Colonic mucosa (tissue), 4 donors: ENCODE measurements at places on chromosomes 2 and 18. TPM values are rescaled to one million over a fixed set of nuclear protein-coding genes. Genes with fewer than 3 reads are reported as not detected.

The DUSP19 gene
- total RNA-seq: 2.5 TPM

The RAPGEF4 gene
- 1.3 TPM for total RNA-seq

The CHRNG gene
- total RNA-seq: not detected

The PSMD14 gene
- total RNA-seq: 58.6 TPM

DNA sequence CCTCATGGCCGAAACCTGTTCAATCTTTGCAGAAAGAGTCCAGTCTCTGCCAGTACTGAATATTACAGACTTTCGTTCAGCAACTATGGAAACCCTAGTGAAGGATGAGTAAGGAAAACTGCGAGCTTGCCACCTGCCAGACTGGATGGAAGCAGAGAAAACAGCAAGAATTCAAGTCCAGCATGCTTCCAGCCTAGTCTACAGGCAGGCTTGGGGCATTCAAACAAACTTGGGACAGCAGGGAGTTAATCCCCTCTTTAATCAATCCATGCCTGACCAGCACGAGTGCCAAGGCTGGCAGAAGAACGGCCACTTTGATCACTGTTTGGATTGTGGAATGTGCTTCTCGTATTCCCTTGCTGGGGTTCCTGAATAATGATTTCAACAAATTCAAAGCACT is 145.2 kb downstream of the EPHA4 start:
- no peaks in the 10 kb centered on the region for H3K4me1 ChIP-seq
- no peaks in the 10 kb centered on the region for H3K27me3 ChIP-seq
- H3K4me3 ChIP-seq: no peak overlapping the region
- DNase-seq: no peak
- H3K27ac ChIP-seq: no peak overlapping the region

DNA sequence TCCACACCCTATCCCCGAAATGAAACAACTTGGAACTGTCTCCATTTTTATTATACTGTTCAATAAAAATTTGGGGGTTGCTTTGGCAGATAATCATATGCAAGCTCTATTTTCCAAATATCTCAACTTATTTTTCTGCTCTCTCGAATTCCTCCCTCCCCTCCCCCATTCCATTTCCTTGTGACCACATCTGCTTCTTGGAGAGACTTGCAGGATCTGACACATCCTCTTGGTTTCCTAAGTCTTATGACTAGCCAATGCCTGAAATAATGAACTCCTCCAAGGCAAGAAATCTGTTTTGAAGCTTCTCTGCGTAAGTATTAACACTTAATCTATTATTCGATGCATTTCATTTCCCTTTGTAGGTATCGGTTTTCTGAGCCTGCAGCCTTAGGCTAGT is 16.1 kb downstream of the TGIF1 start:
- no peak overlapping the region for H3K4me3 ChIP-seq
- no peaks in the 10 kb centered on the region for H3K4me1 ChIP-seq
- no peaks in the 10 kb centered on the region for H3K27me3 ChIP-seq
- no peak for DNase-seq

DNA sequence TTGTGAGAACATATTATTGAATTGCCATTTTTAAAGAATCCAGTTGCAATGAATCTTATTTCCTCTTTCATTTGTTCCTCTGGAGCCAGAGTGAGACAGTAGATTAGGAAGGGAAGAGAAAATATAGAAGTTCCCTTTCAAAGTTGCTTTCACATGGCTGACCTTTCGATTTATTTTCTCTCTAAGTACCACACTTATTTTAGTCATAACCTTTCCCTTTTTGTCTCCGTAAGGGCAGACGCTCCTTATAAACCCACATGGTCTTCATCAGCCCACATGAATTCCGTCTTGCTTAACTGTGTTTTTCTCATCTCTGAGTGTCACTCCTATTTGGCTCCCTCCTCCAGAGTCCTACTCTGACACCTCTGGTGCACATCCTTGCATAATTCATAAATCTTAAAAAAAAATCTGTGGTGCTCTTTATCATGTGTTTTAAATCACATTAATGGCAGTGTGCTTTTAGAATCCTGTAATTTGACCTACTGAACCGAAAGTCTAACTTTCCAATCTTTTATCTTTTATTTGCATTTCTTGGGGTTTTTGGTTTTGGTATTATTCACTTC is 38.5 kb upstream of the ZNF396 start:
- no peaks in the 10 kb centered on the region for H3K4me1 ChIP-seq
- no peak overlapping the region for H3K4me3 ChIP-seq
- no peak for DNase-seq

DNA sequence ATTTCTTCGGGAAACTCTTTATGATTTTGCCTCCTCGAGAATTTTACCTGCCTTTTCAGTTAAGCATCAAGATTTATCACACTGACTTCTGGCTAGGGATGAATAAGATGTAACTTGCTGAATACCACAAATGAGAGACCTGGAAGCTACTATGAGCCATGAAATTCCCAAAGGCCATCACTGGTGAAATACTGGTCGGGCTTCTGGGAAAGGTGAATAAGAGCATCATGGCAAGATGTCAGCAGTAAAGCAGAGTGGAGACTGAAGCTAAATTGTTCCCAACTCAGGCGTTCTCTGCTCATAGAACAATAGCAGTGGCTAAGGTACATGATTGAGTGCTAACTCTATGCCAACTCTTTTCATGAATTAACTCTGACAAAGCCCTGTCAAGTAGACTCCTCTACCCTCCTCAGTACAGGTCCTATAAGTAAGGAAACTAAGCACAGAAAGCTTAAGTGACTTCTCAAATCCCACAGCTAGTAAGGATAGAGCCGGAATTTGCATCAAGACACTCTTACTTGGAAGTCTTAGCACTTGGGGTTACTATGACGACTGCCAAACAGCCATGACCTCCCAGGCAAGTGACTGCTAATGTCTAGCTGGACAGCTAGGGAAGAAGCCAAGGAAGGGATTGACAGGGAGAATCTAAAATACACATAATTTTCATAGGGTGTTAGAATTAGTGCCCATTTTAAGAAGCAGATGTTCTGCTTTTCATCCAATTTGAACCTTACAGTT is 22.7 kb upstream of the DSC3 start:
- no peak overlapping the region for H3K4me3 ChIP-seq
- H3K27ac ChIP-seq: no peak overlapping the region
- no peaks in the 10 kb centered on the region for H3K4me1 ChIP-seq
- H3K36me3 ChIP-seq: no peaks in the 10 kb centered on the region

- H3K27ac ChIP-seq: no peak overlapping the region
- H3K27me3 ChIP-seq: no peaks in the 10 kb centered on the region
- no peak for DNase-seq
- no peaks in the 10 kb centered on the region for H3K36me3 ChIP-seq
These were observed 458.5 kb upstream of the SALL3 start for GRCh38 chr18:78521136-78521535.

DNA sequence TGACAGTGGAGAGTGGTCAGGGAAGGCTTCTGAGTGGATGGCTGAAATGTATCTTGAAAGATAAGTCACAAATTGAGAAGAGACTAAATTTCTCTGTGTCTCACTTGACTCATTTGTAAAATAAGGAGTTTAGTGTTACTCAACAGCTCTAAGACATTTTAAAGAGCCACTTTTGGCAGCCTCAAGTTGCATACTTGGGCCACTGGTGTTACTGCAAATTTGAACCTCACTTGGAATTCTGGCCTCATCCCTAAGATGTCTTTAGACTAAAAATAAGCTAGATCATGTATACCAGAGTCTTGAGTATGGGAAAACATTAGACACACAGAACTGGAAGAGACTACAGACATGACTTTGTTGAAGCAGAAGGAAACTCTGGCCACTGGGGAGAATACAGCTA is 4.5 kb upstream of the MTLN start:
- no peaks in the 10 kb centered on the region for H3K27me3 ChIP-seq
- H3K4me1 ChIP-seq: no peaks in the 10 kb centered on the region
- no peak for DNase-seq
- no peak overlapping the region for H3K27ac ChIP-seq
- H3K36me3 ChIP-seq: no peaks in the 10 kb centered on the region
- H3K4me3 ChIP-seq: no peak overlapping the region

- H3K27ac ChIP-seq: no peak overlapping the region
- no peaks in the 10 kb centered on the region for H3K36me3 ChIP-seq
- H3K4me3 ChIP-seq: no peak overlapping the region
- DNase-seq: no peak
- no peaks in the 10 kb centered on the region for H3K27me3 ChIP-seq
These were observed 89.8 kb downstream of the TEX51 start for GRCh38 chr2:126988482-126988881.

GRCh38 chr2:232174662-232175061 is 203.9 kb upstream of the ALPP start:
- no peak for DNase-seq
- no peaks in the 10 kb centered on the region for H3K36me3 ChIP-seq

GRCh38 chr2:210816769-210817168 is 260.4 kb downstream of the CPS1 start:
- no peak overlapping the region for H3K4me3 ChIP-seq
- no peak for DNase-seq
- H3K27me3 ChIP-seq: no peaks in the 10 kb centered on the region
- H3K4me1 ChIP-seq: no peaks in the 10 kb centered on the region

DNA sequence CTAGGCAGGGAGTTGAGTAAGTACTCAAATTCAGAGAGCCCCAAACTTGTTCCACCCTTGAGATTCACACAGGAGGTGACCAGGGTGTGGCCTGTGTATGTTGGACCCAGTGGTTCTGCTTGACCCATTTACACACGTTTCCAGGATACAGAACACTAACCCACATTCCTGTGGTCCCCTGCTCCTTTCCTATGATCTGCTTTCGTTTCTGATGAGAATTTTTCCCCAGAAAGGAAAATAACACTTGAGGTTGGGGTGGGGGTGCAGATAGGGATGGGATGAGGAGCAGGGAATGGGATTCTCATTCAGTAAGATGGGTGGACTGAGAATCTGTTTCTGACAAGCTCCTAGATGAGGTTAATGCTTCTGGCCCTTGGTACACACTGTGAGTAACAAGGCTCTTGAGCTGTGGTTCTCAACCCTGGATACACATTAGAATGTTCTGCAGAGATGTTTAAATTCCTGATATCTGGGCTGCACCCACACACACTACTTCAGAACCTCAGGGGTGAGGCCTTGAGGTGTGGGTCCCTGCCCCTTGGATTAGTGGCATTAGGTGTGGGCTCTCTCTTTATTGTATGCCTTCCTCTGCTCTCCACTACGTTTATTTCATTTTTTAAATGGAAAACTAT is 58.4 kb downstream of the TPGS2 start:
- H3K27me3 ChIP-seq: no peaks in the 10 kb centered on the region
- no peak for DNase-seq
- H3K27ac ChIP-seq: no peak overlapping the region
- no peak overlapping the region for H3K4me3 ChIP-seq

GRCh38 chr2:174611854-174612253 is 14.2 kb upstream of the WIPF1 start:
- no peak overlapping the region for H3K4me3 ChIP-seq
- no peaks in the 10 kb centered on the region for H3K36me3 ChIP-seq
- H3K4me1 ChIP-seq: no peaks in the 10 kb centered on the region

DNA sequence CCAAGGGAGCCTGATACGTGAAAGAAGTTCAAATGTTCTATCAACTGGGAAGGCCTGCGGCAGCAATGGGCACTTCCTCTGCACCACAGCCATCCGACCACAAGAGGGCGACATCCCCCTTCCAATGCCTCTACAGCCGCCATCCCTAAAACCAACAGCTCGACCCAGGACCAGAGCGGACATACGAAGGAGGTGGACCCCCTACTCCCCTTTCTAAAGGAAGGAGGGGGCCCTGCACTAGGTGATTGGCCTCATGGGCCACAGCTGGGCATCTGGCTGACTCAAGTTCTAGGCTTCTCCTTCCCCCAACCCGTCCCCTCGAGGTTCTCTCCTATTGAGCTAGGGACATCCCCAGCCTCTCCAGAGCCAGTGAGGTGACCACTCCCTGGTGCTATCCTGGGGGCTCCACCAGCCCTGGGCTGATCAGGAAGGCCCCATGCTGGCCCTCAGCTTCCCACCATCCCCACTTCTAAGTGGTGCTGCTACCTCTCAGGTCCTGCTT is 217.2 kb downstream of the TNS1 start:
- DNase-seq: peak; percentile 78
- H3K4me3 ChIP-seq: no peak overlapping the region
- H3K27me3 ChIP-seq: no peaks in the 10 kb centered on the region
- H3K36me3 ChIP-seq: no peaks in the 10 kb centered on the region

GRCh38 chr2:98334439-98335078 is 11.7 kb upstream of the CNGA3 start:
- no peaks in the 10 kb centered on the region for H3K36me3 ChIP-seq
- no peak overlapping the region for H3K27ac ChIP-seq
- no peaks in the 10 kb centered on the region for H3K27me3 ChIP-seq
- no peaks in the 10 kb centered on the region for H3K4me1 ChIP-seq
- no peak overlapping the region for H3K4me3 ChIP-seq

GRCh38 chr2:9752441-9753275 is 90.6 kb upstream of the TAF1B start:
- DNase-seq: no peak
- no peaks in the 10 kb centered on the region for H3K36me3 ChIP-seq
- H3K4me3 ChIP-seq: no peak overlapping the region
- H3K27me3 ChIP-seq: no peaks in the 10 kb centered on the region

DNA sequence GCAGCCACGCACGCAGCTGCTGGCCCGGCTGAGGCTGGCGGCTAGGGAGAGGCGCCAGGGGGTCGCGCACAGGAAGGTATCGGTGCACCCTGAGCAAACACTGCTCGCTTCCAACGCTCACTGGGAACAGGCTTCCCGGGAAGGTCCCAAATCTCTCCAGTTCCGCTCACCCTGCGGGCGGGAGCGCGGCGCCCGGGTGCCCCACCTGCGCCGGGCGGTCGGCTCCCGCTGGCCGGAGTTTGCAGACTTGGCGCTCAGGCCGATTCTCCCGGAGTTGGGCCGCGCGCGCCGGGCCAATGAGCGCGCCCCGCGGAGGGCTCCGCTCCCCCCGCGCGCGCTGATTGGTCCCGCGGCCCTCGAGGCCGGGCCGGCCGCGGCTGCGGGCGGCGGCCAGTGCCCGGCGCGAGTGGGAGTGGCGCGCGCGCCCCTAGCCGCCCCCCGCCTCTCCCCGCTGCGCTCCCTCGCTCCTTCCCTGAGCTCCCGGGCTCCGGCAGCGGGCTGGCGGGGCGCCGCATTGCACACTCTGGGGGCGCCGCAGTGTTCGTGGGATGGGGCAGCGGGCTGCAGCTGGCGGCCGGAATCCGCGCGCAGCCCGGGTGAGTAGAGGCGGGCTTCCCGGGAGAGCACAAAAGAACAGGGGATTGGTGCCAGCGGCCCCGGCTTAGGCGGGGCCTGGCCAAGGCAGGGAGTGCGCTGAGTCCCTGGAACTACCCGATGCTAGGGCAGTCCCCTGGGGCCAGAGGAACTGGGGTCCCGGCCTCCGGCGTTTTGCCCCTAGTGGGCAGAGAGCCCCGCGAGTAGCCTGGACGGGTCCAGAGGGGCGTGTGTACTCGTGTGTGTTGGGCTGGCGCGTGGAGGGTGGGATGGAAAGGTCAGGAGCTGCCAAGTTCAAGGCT is at the start of gene LYPD6:
Gene LYPD6, plus strand, starts transcription at position 461 of the 896 bp plus-strand sequence. CDS start 107,122 bp downstream, outside the sequence.
- H3K27me3 ChIP-seq: no peaks in the 10 kb centered on the region
- peak; percentile 79 for DNase-seq
- H3K4me3 ChIP-seq: peak within 1 kb of the TSS; percentile 73

DNA sequence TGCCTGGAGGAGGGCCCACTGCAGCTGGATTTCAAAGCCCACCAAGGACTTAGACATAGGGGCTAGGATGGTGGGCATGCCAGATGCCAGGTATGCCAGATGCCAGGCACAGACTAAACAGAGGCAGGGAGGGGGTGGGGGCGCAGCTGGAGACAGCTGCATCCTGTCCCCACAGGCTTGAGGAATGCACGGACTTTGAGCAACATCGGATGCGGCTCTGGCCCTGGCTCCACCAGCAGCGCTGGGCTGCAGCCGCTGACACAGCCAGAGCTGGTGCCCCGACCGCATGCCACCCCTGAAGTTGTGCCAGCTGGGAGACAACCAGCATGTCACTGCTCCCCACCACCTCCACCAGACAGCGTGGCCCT is 39.5 kb downstream of the AQP12A start:
- no peaks in the 10 kb centered on the region for H3K4me1 ChIP-seq
- no peak for DNase-seq
- no peak overlapping the region for H3K27ac ChIP-seq
